ENCODE measurements at places on chromosomes 2 and 18. TPM values are rescaled to one million over a fixed set of nuclear protein-coding genes. Genes with fewer than 3 reads are reported as not detected.
A peak's percentile ranks its signal among the peaks of the same experiment; 100 is the strongest.

DNA sequence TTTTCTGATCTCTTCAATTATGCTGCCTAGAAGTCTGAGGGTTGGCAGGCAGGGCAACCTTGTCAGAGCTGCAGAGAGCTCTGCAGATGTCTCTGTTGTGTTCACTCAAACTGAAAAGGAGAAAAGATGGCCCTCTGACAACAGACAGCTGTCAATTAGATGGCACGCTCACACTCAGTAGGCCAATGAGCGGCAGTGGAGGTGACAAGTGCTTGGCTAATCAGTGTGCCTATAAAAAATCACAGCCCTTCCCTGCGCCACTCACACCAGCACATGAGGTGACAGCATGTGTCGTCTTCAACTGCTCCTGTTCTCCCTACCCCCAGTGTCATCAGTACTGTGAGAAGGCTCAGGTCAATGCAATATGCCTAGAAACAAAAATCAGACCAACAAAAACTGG, 203.9 kb downstream of the TCF4 start:
- DNase-seq = no peak

DNA sequence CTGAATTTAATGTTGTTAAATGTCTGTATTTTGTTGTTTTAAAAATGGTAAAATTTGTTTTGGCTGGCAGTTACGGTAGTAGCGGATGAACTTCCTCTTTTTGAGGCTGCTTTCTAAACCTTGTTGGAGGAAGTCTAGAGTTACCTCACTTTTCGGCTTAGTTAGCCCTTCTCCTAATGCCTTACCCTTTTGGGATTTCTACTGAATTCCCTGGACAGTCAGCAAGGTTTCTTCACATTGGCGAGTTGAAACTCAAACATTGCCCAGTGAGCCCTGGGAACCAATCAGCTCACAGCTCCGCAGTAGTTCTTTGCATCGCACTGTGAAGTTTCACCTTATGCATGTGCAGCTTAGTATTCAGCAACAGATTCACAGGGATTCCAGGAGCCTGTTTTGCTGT, 55.2 kb downstream of the TMEM247 start:
- DNase-seq = no peak

- DNase-seq = no peak
Measured at GRCh38 chr18:10271481-10271880, 183.0 kb upstream of the APCDD1 start.

- peak; percentile 66 for DNase-seq
Measured at GRCh38 chr2:62201307-62201706, 5.4 kb downstream of the B3GNT2 start.

GRCh38 chr2:4844881-4845280, 847.3 kb upstream of the SOX11 start:
- no peak for DNase-seq

DNA sequence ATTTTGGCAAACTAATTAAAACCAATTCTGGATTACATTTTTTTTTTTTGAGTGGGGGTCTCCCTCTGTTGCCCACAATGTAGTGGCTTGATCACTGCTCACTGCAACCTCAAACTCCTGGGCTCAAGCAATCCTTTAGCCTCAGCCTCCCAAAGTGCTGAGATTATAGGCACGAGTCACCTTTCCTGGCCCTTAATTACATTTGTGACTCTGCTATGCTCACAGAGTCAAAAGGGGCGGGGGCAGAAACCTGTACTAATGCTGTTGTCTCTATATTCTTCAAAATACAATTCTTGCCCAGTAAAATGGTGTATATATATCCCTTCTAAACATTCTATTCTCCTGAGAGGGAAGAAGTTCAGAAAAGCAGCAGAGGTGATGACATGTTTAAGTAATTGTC, 23.2 kb downstream of the PRKD3 start:
- no peak for DNase-seq

DNA sequence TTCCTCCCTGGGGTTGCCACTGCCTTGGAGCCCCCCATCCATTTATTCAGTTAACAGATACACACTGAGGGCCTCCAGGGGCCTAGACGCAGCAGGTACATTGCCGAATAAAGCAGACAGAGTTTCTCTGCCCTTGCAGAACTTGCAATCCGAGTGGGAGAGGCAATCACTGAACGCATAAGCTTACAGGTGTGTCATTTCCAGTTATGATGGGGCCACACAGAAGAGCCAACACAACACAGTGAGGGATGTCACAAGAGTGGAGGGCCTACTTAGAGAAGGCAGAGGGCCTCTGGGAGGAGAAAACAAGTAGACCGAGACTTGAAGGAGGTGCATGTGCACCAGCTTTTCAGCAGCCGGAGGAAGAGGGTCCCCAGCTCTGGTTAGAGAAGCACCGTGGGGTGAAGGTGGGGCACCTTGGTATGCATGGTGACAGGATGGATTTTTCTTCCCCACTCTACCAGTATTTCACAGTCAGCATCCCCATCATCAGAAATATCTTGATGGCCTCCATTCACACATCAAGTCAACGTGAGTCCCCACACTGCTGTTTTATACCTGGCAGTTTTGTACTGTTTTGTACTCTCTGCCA, 150.9 kb downstream of the SMAD7 start:
- no peak for DNase-seq

DNA sequence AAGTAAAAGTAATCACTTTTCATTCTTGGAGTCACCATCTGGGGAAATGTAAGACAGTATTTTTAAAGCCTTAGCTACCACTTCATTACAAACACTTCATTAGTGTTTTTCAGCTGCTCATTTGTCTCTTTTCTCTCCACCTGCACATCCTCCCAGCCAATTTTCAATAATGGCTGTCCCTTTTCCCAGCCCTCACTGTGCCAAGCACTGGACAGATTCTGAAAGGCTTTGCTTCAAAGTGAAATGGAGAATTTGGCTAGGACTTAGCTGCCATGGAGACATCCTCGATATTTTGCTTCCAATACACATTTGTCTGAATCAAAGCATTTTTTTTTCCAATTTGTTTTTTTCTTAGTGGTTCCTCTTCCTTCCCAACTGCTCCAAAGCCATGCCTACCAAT, 272.4 kb upstream of the NRXN1 start:
- no peak for DNase-seq

DNA sequence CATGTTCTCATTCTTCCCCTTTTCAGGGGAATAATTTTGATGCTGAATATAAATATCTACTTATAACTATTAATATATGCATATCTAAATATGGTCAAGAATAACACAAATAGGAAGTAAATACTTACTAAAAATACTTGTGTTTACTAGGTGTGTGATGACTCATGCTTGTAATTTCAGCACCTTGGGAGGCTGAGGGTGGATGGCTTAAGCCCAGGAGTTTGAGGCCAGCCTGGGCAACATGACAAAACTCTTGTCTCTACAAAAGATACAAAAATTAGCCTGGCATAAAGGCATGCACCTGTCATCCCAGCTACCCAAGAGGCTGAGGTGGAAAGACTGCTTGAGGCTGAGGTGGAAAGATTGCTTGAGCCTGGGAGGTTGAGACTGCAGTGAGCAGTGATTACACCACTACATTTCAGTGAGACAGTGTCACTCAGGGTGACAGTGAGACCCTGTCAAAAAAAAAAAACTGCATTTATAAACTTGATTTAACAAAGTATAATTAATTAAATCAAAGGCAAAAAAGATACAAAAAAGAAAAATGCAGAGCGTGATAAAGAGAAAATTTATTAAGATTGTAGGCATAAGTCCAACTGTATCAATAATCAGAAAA, 703.1 kb upstream of the VRK2 start:
- DNase-seq = no peak

- DNase-seq = no peak
Measured at GRCh38 chr2:163207693-163208370, 369.3 kb upstream of the KCNH7 start.

- no peak for DNase-seq
Measured at GRCh38 chr2:220915092-220915623, 656.9 kb downstream of the EPHA4 start.

- DNase-seq = no peak
Measured at GRCh38 chr2:146817613-146818012, 1027.2 kb upstream of the ACVR2A start.

DNA sequence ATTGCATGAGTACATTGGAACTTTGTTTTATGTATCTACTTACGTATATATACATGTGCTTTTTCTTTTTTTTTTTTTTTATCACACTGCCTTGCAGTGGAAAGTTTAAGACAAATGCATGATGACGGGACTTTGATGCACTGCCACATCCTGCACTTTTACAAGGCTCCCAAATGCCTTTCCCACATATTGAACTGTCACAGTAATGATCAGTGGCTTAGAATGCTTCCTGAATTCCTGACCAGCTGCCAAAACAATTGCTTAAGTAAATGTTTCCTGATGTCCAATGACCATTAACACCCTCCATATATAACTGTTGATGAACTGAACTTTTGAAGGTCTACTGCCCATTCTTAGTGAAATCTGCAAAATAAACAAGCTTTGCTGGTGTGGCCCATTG, 60.2 kb downstream of the LYPD6B start:
- peak; percentile 23 for DNase-seq

DNA sequence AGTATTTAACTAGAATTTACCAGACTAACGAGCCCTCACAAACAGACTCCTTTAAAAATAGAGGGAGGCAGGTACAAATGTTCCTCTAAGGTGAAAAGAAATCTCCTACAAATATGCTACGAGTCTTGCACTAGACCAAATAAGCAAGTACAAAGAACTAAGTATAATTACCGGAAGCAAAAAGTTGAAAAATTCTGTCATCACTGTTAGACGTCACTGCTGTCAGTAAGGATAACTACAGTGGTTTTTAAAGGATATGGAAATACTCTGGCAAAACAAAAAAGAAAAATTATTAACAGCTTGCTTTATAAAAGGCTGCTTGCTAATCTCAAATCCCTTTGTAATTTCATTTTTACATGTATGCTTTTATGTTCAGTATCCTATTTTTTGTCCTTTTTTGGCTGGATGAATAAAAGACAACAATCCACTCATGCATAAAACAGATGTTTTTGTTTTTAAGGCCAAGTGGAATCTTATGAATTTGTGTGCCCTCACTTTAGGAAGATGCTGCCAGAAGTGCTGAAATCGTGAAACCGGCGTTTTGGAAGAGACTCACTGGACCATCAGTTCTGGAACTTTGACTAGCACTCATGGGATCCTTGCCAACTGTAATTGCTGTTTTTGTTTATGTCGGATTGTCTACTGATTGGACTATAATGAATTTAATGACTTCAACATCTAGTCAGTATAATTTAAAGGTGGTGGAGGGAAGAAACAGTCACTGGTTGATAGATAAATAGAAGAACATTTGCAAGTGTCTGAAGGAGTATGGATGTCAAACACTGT, 6.7 kb downstream of the ZNF521 start:
- DNase-seq = peak; percentile 23

GRCh38 chr2:169302364-169302763, 60.0 kb downstream of the LRP2 start:
- no peak for DNase-seq

- peak; percentile 63 for DNase-seq
Measured at GRCh38 chr18:35189510-35189909, 51.3 kb upstream of the ZNF397 start.

DNA sequence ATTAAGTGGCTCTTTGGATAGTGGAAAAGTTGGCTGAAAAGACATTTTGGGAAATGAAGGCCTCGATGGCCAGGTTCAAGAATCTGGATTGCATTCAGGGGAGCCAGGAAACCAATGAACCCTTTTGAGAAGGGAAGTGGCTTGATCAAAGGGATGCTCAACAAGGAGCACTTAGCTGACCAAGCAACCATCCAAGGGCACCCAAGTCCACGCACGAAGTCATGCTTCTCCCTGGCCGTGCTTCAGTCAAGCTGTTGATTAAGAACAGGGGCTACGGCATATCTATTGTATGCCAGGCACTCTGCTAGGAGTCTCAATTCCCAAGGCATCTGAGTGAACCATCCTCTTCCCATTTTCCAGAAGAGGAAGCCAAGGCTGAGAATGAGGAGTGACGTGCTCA, 185.8 kb upstream of the GLI2 start:
- no peak for DNase-seq

GRCh38 chr2:86274918-86275275, 62.5 kb downstream of the REEP1 start:
- no peak for DNase-seq

DNA sequence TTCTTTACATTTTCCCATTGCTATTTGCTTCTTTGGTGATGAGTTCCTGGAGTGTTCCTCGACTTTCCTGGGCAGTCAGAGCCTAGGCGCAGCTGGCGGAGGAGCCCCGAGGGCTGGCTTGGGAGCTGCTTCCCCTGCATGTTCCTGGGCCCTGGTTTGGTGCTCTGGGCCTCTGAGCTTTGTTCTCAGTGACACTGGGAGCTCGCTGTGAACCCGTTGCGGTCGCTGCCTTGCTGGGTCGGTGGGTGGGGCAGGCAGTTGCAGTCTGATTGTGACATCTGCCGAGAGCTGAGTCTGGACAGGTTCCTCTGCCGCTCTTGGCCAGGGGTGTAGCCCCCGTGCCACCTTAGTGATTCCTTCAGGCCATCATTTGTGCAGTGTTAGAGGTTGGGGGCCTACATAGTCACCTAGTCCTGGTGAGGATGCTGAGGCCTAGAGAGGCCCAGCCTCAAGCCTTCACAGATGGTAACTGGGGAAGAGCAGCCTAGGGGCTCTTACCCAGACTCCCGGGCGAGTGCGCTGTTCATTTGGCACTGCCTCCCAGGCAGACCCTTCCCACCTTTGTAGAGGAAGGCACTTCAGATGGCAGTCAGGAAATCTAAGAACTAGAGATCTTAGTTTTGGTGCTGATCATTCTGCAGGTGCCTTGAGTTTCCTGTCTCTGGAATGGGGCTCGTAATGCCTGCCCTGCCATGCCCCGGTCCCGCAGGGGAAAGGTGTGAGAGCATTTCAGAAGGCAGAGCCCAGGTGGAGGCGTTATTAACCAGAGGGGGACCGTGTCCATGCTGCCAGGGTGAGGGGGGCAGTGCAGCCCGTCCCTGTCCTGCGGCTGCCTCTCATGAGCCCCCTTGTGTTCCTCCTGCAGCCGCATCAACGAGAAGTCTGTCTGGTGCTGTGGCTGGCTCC, 8.4 kb downstream of the ASB1 start:
- DNase-seq = no peak

DNA sequence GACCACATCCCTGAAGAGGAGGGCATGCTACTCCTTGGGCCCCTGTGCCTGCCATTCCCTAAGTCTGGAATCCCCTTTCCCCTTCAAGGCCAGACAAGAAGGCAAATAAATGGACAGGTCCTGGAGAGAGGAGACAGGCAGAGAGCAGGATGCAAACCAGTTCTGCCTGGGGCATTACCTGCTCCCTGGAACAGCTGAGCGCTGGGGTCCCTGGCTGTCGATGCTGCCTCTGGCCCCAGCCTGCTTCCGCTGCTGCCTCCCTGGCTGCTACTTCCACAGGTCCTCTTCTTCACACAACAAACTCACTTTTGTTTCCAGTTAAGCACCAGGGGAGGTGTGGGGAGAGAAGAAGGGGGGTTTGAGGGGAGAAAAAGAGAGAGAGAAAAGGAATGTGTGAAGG, 53.1 kb downstream of the SLC4A5 start:
- no peak for DNase-seq

DNA sequence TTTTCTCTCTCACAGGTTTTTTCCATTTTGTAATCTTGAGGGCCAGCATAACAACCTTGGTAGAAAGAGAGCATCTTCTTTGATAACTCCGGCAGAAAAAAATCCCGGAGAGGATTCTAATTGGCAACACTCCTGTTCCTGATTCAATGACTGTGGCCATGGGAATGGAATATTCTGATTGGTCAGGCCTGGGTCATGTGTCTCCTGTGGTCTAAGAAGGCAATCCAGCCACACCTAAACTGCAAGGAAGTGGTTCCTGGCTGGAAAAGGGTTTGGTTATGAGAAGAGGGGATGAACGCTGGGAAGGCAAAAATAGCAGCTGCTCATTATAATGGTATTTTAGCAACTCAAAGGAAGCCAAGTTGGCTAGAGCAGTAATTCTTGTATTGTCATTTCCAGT, 24.8 kb upstream of the ZNF638 start:
- DNase-seq = peak; percentile 96

NT5C1B gene
- not detected for total RNA-seq

SLC5A7 gene
- not detected for total RNA-seq

GKN1 gene
- total RNA-seq = not detected

PAX3 gene
- not detected for total RNA-seq

TGIF1 gene
- total RNA-seq = 157 TPM

IL37 gene
- total RNA-seq = not detected

Measured in fibroblast of lung (primary cell).